ENCODE measurements at places on chromosomes 4 and X.
A peak's percentile ranks its signal among the peaks of the same experiment; 100 is the strongest.

DNA sequence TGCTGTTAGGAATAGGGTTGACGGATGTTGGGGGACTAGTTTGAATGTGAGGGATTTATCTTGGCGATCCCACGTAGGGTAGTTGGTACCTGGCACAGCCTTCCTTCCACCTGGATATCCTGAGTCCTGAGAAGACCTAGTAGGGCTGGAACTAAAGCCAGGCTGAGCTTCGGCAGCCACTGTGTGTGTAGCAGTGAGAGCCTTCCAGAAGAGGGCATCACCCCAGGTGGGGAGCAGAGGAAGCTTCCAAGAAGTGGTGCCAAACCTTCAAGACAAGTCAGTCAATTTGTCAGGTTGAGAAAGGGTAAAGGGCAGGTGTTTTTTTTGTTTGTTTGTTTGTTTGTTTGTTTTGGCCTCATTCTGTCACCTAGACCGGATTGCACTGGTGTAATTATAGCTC is 1.2 kb upstream of the FGFBP2 start:
- DNase-seq: peak; percentile 57

DNA sequence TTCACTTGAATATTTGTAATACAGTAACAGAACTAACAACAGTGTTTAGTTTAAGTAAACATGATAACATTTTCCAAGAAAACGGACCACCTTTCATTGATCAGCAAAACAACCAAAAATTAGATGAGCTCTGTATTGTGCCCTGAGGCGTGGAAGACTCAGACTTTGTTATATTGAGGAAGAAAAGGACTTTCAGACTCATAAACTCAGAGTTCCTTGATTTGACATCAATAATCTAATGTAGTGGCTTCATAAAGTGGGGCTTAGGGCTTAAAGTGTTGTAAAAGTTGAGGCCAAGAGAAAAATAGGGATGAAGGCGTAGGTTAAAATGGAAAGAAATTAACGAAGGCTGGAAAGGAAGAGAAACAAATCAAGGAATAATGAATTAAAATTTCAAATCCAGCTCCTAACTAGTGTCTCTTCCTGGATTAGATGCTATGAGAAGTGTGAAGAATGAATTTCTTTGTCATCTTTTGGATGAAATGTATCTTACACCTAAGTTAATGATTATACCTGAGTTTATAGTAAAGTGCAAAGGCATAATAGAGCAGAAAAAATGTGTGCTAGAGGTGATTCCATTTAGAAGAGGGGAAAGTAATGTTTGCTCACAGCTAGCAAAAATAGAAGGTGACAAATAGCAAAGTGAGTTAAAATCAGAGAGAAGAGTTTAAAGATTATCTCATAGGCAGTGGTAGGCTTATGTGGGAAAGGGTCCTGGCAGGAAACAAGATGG is 19.8 kb upstream of the GLRA2 start:
- DNase-seq: no peak

GRCh38 chr4:105112274-105112673 is 34.4 kb upstream of the TET2 start:
- DNase-seq: no peak

DNA sequence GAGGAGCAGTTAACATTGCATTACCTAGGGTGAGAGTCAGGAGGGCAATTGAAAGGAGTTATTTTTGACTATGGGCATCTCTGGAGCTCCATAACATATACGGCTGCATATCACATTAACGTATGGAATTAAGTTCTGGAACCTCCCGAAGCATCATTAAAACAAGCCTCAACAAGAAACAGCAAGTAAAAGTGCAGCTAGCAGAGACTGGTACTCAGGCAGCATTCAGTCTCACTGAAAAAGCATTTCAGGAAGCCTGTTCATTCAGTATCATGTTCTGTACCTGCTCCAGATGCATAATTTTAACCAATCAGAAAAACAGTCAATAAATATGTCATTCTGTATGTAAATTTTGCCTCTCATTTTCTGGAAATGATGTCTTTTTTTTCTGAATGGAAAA is 299.6 kb downstream of the EPHA5 start:
- DNase-seq: no peak

DNA sequence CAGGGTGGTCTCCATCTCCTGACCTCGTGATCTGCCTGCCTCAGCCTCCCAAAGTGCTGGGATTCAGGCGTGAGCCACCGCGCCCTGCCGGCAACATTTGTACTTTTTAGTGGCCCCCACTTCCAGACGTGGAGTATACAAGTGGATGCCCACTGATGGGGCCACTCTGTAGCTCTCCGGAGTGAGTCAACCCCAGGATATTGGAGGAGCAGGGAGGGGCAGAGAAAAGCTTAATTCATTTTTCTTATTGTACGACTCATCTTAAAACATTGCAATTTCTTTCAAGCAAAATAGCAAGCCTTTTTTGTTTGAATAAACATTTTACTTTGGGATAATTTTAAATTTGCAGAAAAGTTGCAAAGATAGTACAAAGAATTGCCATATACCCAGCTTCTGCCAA is 34.6 kb downstream of the FAM9C start:
- DNase-seq: no peak

DNA sequence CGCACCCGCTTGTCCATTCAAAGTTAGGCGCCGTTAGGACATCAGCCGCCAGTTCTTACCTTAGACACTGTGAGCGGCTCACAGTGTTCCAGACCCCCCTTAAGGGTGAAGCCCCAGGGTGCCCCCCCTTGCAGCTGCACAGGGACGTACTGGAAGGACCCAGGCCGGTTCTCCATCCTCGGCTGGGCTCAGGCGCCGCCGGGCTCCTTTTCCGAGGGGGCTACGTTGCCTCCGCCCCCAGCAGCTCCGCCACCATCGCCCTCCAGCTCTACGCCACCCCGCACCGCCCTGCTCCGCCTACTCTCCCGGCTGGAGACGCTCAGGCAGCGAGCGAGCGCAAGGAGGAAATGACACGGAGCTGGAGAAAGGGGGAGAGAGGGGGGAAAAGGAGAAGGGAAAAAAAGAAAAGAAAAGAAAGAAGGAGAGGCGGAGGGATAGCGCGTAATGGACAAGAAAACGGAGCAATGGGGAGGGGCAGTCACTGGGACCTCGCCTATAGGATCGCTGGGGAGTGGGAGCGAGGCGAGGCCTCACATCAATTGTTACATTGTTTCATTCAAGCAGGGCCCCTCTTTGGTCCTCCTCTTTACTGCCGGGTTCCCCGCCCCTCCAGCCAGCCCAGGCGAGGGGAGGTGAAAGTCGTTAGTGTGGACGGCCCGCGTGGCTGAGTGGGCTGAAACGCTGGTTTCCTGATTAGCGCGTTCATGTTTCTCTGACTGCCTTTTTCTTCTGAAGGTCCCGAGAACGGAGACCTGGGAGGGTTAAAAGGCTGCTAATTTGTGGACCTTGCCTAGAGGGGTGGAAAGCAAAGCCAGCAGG is at the start of gene SHROOM4:
TSS of gene SHROOM4 (minus strand) at position 352 of the 819 bp plus-strand sequence. CDS start at position 176, 176 bp downstream.
- peak; percentile 57 for DNase-seq

- no peak for DNase-seq
Observed at GRCh38 chr4:162865102-162865501, 301.6 kb downstream of the NAF1 start.

DNA sequence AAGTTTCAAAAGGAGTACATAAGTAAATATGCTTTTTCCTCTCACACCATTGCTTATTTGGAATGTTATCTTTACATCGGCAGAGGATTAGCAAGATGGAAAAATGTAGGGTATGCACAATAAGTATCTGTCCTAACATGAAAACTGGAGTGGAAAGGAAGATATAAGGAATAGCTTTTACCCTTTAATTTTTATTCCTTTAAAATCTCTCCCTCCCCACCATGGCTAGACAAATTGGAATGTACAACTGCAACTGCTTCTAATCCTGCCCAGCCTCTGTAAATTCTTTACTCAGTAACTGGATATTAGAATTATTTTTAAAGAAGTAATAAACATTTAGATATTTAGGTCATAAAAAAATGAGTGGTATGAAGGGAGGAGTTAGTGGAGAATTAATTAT is 171.5 kb downstream of the PCDH18 start:
- no peak for DNase-seq

DNA sequence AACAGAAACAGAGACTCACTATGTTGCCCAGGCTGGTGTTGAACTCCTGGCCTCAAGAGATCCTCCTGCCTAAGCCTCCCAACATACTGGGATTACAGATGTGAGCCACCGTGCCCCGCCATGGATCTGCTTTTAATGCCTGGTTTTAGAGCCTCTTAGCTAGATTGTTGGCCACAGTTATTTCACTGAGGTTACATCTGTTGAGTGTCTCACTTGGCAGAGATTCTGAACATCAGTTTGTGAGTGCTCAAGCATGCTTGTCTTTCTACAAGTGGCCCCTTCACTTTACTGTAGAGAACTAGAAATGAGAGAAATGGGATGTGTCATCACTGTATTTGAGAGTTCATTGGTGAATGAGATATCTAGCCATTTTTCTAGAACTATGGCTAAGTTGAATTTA is 218.5 kb downstream of the APBB2 start:
- DNase-seq: no peak

GRCh38 chr4:41719417-41719816 is 29.1 kb downstream of the PHOX2B start:
- DNase-seq: no peak

- DNase-seq: no peak
Observed at GRCh38 chr4:16884673-16885460, 13.6 kb downstream of the LDB2 start.

DNA sequence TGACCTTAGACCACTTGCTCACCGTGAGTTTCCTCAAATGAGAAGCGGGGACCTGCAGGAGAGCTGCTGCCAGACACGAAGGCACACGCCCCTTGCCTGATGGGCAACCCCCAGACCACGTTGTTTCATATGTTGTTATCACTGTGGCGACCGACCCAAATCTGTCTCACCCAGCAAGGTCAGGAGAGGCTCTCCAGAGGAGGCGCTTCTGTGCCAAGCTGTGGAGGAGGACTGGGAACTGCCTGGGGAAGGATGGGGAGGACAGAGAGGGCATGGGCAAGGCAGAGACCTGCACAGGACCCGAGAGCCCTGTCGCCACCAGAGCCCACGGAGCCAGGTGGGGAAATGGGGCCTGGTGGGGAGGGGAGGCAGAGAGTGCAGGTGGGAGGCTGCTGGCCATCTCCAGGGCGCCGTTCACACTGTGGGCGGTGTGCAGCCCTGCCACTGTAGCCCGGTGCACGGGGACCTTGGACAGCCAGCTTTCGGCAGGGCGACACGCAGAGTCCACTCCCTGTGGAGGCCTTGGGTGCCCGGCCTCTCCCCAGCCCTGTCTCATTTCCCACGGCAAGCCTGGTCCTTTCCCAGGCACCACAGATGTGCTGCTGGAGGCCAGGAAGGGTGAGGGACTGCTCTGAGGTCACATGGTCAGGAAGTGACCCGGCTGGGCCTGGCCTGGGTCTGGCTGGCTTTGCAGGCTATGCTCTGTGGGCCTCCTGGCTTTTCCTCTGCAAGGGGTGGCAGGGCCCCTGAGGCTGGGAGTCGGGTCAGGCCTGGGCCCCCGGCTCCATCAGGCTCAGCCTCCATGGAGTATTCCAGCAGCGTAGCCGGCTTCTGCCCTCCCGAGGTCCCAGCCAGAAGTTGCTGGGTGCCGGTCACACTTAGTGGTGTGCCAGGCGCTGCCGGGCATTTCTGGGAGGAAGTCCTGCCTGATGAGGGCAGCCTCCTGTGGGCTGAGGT is 3.2 kb downstream of the HTRA3 start:
- DNase-seq: no peak

DNA sequence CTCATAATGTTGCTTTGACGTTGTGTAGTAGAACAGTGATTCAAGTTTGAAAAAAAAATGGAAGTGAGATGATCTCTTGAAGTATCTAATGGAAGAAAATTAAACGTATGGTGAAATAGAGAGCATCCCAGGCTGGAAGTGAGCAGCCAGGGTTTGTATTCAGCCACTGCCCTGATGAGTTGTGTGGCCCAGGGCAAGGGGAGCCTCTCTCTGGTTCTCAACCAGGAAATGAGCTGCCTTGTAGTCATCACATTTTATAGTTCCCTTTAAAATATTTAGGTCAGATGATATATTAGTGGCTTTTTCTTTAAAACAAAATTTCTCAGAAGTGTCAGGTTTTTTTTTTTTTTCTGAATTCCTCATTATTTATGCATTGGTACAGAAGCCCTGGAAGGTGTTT is 150.3 kb downstream of the GPAT3 start:
- no peak for DNase-seq

- DNase-seq: no peak
Observed at GRCh38 chr4:40256329-40256728, 59.5 kb downstream of the RHOH start.

- DNase-seq: no peak
Observed at GRCh38 chrX:136438192-136438591, 49.6 kb upstream of the BRS3 start.

GRCh38 chr4:118684873-118685811 is at the start of gene METTL14:
TSS of gene METTL14 (plus strand) at chr4:118685392. CDS start at chr4:118685535, 143 bp downstream.
- DNase-seq: peak; percentile 92

DNA sequence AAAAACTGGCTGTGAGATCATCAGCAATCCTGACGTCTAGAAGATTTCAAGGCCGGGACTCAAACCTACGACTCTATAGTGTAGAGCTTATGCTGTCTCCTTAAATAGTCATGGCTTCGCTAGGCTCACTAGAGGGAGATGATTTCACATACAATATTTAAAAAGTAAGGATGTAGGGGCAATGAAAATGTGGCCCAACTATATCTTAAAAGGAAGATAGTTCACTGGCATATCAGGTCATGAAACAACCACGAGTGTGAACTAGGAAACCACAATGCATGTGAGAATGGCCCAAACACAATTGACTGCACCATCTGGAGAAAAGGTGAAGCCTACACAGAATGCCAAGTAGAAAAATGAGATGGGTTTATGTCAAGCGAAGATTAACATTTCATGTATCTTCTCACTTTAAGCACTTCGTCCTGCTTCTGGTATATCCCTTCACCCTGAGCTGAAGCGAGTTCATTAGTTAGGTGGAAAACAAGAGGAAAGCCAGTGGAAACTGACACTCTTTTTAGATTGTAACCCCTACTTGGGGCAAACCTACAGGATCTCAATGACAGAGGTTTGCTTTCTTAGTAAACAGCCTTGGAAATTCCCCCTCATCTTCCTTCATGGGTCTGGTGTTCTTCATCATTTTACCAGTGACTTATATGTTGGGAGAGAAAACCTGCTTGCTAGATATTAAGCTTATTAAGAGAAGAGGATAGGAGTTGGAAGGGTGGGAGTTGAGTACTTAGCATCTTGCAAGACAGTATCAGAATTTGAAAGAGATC is 17.4 kb downstream of the FAM9C start:
- no peak for DNase-seq

- DNase-seq: no peak
Observed at GRCh38 chrX:155231163-155231562, 14.9 kb downstream of the VBP1 start.

DNA sequence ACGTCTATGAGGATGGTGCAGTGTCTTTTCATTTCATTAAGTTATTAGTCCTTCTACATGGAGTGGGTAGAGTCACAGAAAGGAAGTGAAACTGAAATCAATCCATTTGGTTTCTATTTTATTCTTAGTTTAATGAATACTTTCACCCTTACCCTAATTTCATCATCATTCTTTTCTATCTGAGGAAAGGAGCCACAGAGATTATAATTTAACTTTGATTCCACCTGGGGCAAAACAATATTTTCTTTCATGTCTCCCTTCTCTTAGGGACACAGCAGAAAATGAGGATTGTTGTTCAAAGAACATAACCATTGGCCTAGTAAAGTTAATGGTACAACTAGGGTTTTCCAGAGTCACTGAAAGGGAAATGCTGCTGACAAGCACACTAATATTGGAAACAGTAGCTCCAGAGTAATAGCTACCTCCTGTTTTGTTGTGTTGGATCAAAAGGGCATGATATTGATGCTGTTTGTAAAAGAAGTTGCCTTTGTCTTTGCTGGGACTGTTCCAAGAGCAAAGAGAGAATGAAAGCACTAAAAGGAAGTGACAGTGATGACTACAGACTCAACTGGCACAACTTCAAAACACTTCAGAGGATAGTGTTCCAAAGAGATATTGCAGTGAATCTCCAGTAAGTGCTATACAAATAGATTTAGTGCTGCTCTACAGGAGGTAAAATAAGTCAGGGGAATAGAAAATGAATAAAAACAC is 247.1 kb upstream of the PITX2 start:
- no peak for DNase-seq
